ENCODE measurements at places on chromosomes 1 and 21.

DNA sequence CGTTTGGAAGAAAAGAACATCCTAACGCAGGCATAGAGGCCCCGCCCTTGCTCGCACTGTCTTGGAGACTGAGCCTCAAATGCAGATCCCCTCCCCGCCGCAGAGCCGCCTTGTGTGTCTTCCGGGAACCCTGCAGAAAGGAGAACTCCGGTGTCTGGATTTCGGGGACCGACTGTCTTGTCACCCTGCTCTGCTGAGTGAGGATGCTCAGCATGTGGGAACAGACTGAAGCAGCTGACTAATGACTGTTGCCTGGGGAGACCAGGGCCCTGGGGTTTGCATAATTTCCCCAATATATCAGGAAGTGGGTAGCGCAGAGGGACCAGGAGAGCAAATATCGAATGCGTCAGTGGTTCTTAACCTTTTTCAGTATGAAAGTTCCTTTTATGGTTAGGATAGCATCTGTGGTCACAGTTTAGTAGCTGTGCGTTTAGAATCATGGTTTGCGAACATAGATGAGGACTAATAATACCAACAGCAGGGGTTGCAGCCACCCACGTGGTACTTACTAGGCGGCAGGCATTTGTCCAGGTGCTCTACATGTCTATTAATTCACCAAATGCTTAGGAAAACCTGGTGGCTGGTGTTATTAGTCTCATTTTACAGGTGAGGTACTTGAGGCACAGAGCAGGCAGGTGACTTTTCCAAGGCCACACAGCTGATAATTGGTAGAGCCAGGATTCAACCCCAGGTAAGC is 14.3 kb downstream of the GPR137B start:
- no peak for DNase-seq

DNA sequence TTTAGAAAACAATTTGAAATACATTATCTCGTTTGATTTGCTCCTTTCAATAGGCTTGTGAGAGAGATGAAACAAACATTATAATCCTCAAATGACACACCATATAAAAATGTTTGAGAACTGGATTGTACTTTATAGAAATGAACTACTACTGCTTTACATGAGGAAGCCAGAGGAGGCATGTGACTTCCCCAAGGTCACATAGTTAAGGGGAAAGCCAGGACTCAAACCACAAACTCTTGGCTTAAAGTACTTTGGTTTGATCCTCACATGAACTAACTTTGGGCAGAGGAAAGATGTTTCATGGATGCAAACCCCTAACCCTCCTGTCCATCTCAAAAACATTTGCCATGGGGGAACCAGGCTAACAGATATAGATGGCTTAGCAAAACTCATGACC is 4.7 kb downstream of the ARHGEF11 start:
- no peak for DNase-seq

DNA sequence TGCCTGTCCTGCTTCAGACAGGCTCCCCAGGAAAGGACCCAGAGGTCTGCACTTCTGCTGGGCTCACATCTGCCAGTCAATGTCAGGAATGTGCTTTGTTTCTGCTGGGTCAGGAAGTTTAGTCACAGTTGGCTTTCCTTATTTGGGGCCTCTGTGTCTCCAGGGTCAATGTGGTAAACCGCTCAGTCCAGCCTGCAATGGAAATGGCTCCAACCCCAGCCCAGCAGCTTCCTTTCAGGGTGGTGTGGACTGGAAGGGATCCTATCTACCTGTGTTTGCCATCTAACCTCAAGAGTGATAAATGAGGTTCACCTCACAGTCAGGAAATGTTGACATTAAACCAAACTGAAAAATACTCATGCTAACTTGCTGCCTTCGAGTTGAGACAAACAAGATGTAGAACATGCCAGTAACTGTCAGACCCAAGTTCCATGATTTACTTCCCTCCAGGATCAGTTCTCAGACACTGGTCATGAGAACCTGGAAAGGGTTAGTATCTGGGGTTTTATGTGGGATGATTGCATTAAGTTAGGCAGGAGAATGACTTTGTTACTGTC is 20.3 kb downstream of the ENO1 start:
- peak; percentile 79 for DNase-seq

DNA sequence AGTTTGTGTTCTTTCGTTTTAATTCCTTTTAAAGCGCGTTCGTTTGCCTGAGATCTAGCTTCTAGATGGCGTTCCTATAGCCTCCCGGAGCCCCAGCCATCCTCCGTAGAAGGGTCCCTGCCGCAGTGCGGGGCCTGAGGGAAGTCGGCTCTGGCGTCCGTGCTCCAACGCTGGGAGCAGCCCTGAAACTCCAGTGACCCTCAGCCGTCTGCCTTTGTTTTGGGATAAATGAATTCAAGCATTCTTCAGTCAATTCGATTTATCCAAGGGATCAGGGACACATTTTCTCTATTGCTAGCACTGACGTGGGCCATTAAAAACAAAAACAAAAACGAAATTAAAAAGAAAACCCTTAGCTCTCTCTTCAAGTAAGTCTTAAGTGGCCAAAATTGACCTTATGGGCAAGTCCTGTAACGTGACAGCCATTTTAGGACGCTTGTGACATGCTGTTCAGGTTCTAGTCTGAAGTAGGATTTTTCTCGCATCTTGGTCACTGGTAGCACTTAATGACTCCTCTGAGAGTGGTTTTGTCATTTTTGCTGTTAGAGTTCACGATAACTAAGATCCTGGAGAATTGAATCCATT is 742 bp upstream of the HSPA13 start:
- DNase-seq = no peak

GRCh38 chr1:116224561-116224960 is 113.4 kb downstream of the MAB21L3 start:
- no peak for DNase-seq

DNA sequence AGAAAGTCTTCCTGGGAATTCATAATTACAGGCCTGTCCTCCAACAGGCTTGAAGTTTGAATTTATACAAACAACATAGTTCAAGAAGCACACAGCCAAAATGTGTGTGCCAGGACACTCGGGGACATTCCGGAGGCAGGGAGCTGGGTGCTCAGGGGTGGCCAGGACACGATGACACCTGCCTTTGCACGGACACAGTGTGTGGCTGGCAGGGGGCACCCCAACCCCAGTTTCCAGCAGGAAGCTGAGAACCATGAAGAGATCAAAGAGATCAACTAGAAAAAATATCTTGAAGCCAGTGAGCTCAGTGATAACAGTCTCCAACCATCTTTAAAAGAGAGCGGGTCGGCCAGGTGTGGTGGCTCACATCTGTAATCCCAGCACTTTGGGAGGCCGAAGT is 32.5 kb upstream of the TRAPPC10 start:
- no peak for DNase-seq

GRCh38 chr1:30904962-30905335 is 3.6 kb downstream of the SDC3 start:
- DNase-seq = no peak

DNA sequence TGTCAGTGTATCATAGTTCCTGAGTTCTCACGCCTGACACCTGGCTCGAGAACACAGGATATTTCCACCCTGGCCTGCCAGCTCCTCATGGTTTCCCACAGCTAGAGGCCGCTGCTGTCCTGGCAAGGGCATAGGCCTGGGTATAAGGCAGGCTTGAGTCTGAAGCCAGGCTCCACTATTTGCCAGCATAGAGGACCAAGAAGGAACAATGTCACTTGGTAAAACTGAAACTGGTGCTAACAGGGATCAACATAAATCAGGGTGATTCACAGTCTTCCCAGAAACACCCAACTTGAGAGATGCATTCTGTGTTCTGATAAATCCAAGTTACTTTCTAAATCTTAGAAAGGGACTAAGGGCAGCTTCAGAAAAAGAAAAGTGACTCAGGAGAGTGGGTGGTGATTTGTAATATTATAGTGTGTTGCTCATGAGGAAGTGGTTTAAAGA is 6.9 kb upstream of the S100A2 start:
- DNase-seq = peak; percentile 75

DNA sequence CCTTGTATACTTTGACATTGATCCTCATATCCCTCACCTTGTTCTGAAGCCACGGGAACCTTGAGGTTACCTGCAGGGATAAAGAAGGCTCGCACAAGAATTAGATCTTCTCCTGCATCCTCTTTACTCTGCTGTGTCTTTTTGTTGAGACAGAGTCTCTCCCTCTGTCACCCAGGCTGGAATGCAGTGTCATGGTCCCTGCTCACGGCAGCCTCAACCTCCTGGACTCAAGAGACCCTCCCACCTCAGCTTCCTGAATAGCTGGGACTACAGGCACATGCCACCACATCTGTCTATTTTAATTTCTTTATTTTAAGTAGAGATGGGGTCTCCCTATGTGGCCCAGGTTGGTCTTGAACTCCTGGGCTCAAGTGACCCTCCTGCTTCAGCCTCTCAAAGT is 134.7 kb downstream of the PTPRC start:
- DNase-seq = no peak

DNA sequence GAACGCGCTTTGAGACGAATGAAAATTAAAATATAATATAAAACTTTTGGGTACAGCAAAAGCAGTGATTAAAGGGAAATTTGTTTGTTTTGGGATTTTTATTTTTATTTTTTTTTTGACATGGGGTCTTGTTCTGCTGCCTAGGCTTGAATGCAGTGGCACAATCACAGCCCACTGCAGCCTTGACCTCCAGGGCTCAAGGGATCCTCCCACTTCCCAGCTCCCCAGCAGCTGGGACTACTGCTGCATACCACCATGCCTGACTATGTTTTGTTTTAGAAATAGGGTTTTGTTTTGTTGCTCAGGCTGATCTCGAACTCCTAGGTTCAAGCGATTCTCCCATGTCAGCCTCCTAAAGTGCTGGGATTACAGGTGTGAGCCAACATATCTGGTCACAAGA is 30.3 kb downstream of the USP24 start:
- DNase-seq = no peak

- DNase-seq = no peak
Measured at GRCh38 chr21:21662776-21663175, 664.6 kb downstream of the NCAM2 start.

DNA sequence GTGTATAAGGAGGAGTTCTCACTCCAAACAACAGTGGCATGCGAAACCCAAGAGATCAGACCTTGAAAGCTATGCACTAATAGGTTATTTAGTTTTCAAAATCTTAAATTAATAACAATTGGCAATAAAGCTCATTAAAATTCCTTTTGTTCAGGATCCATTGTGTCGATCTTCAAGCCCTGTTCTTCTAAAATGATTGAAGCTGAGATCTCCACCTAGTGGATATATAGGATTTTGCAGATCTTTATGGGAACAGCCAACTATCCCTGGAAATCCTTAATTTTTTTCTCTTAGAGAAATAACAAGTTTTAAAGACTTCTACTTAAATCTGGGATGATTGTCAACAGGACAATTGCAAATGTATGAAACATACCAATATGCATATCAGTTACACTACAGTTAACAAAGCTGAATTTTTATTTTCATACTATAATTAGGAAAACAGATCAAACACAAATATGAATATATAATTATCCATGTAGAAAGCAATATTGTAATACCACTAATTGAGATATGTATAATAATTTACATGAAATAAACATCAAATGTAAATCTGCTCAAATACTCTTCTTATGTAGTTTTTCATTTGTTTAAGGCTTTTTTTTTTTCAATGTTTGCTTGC is 43.3 kb downstream of the LRRC53 start:
- peak; percentile 49 for DNase-seq

DNA sequence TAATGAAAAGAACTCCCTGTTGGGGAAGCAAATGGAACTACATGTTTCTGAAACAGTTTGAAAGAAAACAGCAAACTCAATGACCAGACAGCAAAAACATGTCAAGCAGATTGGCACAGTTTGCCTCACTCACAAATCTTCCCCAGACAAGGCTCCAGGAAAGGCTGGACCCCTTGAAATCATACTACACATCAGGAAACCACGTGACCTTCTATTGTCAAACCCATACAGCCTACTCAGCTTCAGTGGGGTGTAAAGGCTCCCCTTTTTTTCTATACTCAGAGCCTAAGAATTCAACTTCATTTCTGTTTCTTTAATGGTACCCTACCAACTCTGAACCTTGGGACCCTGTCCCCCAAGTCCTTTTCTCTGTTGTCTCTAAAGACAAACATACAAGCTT is 15.7 kb upstream of the CTTNBP2NL start:
- DNase-seq = no peak

DNA sequence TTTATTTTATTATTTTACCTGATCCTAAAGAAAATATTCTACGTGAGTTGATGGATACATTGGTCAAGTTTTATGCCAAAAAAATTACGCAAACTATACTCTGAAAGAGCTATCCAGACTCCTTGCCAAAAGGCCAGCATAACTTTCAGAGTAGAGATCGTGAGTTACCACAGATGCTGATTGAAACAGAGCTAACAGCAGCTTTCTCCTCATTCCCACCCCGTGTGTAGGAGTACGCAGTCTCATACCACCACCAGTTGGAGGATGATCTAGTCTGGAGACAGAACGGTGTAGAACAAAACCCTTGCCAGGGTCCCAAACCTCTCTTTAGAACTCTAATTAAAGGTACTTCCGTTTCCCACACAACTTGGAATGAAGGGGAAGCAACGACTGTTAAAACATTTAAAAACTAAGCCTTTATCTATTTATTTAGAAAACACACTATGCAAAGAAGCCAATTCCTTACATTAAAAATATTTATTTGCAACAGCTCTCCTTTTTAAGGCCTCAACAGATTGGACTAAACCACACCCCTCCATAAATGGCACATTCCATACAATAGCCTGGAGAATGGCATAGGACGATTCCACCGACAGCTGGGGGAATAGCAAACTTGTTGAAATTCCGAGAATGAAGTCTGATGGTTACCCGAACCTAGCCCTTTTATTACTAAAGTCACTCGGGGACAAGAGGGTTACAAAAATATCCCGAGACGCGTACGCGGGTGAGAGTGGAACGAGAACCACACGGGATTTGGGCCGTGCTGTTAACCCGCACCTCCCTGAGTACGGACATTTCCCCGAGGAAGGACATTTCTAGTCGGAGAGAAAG is 1.4 kb downstream of the NUCKS1 start:
- DNase-seq = peak; percentile 77

DNA sequence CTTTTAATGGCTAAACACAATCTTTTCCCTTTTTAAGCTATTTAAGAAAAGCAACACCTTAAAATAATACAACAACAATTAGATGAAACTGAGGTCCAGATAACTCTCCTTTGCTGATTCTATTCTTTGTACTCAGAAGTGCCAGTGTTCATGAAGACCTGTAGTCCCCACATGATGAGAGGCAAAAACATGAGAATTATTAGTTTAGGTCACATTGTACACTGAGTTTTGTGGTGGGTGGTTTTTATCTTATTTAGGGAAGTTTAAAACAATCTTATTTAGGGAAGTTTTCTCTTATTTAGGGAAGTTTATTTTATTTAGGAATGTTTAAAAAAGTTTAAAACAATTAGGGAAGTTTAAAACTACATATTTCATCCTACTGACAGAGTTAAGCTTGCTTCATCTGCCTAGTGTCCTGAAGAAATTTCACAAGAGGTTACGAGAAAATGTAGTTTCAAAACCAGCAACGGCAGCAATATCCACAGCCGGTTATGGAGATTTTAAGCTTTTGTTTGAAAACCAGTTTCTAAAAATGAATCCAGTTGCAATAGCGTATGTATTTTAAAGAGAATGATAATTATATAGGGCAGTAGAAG is 7.8 kb upstream of the OR14I1 start:
- no peak for DNase-seq

All from KBM-7 (cell line).